Uterus (tissue), 4 donors: ENCODE measurements at places on chromosomes 3 and 15. TPM values are rescaled to one million over a fixed set of nuclear protein-coding genes. Genes with fewer than 3 reads are reported as not detected.

DNA sequence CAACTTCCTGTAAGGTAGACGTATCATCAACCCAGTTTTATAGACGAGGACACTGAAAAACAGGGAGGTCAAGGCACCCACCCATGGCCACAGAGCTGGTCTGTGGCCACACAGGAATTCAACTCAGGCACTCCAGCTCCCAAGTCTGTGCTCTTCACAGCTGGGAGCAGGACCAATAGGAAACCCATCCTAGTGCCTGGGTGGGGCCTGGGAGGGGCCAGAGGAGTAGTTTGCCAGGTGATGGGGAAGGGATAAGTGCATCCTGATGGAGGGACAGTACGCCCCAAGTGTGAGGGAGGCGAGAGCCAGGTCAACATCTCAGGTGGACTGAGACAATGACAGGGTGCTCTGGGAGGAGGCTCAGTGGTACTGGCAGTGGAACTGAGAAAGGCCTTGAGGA lies 22.0 kb downstream of the KIF9 start:
- DNase-seq, result no peak

GRCh38 chr3:148223266-148223665 lies 474.4 kb upstream of the AGTR1 start:
- DNase-seq, result no peak

- no peak for DNase-seq
Observed at GRCh38 chr3:64398476-64398875, 173.2 kb upstream of the PRICKLE2 start.

DNA sequence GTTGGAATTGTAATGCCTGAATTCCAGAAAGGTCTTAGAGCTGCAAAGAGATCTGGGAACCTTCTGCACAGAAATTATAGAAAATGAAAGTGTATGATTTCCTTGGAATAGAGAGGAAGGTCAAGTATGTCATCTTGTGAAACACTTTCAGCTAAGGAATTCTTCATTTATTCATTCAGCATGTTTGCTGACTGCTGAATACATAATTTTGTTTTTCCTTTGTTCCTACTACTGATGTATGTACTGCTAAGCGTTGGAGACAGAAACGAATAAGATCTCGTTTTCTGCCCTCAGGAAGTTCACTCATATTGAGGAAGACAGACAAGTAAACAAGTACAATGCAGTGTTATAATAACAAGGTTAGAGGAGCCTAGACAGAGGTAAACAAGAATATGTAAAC lies 14.3 kb upstream of the IL20RB start:
- no peak for DNase-seq

GRCh38 chr3:64761729-64762128 lies 73.9 kb upstream of the ADAMTS9 start:
- DNase-seq, result no peak

- no peak for DNase-seq
Observed at GRCh38 chr3:120567370-120568201, 28.6 kb upstream of the NDUFB4 start.

DNA sequence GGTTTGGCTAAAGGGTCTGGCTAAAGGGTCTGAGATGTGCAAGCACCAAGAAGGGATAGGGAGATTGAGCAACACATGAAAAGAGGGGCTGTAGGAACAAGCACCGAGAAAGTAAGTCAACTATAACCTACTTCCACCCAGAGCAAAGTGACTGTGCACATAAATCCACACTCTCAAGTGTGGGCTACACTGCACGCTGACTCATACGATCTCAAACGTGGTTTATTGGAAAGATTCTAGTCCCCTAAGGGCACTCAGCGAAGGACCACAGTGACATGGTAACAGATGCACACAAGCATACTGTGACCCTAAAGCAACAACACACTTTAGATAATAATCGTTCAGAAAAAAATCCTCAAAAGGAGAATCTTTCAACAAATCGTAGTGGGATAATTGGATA lies 48.0 kb downstream of the EHHADH start:
- DNase-seq, result no peak

ALDH1L1 gene
- total RNA-seq, result 27.3 TPM

DNAH12 gene
- not detected for total RNA-seq
